Upper lobe of right lung (tissue), 1 donor: ENCODE measurements at places on chromosomes 2 and 18. TPM values are rescaled to one million over a fixed set of nuclear protein-coding genes. Genes with fewer than 3 reads are reported as not detected.

DNA sequence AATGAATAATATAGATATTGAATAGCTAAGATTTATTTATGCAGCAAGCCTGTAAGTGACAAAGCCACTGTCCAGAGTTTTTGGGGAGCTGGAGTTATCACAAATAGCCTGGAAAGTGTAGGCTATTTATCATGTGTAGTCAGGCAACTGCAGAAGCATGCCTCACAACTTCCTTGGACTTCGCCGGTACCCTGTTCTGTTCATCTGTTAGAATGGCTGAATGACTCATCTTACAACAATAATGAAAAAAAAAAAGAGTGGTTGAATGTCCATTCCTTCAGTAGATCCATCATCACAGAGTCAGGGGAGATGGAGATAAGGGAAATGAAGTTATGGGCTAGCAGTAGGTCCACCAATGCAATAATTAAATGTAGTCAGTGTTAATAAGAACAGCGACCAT lies 24.0 kb upstream of the ATP5MC3 start:
- no peak overlapping the region for H3K4me3 ChIP-seq
- H3K36me3 ChIP-seq = no peaks in the 10 kb centered on the region
- no peak for DNase-seq
- H3K27ac ChIP-seq = no peak overlapping the region
- H3K27me3 ChIP-seq = peaks cover 7% of the 10 kb centered on the region

- DNase-seq = no peak
- no peaks in the 10 kb centered on the region for H3K27me3 ChIP-seq
- no peak overlapping the region for H3K27ac ChIP-seq
- H3K4me1 ChIP-seq = no peaks in the 10 kb centered on the region
- no peaks in the 10 kb centered on the region for H3K36me3 ChIP-seq
Observed at GRCh38 chr2:217106650-217107014, 246.8 kb upstream of the TNP1 start.

Gene CWC22
- 19.8 TPM for total RNA-seq

DNA sequence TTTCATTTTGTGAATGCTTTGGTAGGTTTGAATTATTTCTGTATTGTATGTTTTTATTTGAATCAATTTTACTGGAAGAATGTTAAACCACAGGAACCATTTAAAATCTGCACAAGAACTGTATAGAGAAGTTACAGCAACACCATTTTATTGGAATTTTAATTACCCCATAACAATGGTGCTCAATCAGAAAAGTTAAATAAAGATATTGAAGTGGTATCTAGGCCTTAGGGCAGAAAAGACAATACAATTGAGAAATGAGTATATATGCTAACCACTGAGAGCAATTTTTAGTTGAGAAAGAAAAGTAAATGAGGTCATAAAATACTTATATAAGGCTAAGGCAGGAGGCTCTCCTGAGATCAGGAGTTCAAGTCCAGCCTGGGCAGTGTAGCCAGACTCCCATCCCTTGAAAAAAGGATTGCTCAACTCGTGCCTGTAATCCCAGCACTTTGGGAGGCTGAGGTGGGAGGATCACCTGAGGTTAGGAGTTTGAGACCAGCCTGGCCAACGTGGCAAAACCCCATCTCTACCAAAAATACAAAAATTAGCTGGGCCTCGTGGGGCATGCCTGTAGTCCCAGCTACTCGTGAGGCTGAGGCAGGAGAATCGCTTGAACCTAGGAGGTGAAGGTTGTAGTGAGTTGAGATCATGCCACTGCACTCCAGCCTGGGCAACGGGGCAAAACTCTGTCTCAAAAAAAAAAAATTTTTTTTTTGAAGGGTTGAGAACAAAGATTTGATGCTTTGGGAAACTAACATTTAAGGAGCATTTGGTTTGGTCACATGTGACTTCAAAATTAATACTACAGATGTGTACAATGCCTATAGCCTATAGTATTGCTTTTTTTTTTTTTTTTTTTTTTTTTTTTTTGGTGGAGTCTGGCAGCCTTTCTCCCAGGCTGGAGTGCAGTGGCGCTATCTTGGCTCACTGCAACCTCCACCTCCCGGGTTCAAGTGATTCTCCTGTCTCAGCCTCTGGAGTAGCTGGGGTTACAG lies 212.9 kb upstream of the STON1 start:
- no peak for DNase-seq
- peaks cover 4% of the 10 kb centered on the region for H3K4me1 ChIP-seq
- no peaks in the 10 kb centered on the region for H3K36me3 ChIP-seq
- H3K4me3 ChIP-seq = no peak overlapping the region
- no peak overlapping the region for H3K27ac ChIP-seq
- no peaks in the 10 kb centered on the region for H3K27me3 ChIP-seq

DNA sequence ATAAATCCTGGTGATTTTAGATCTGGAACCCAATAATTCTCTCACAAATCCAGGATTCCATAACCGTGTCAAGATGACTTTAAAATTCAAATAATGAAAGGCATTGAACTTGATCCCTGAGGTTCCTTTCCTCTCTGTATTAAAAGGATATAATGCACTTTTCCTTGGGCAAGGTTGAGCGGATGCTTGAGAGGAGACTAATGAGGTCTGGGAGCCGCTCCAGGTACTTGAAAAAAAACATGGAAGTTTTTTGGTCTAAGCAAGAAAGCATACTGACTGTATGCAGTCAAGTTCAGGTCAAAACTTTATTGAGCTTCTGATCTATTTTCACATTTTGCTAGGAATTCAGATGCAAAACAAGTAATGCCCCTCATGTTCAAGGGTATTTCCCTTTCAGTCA lies 318.5 kb downstream of the RAD51AP2 start:
- H3K27ac ChIP-seq = no peak overlapping the region
- no peak overlapping the region for H3K4me3 ChIP-seq
- DNase-seq = no peak
- H3K27me3 ChIP-seq = no peaks in the 10 kb centered on the region
- no peaks in the 10 kb centered on the region for H3K36me3 ChIP-seq

Gene CMPK2
- total RNA-seq = 23.2 TPM

GRCh38 chr2:206452750-206453149 lies 9.4 kb downstream of the ADAM23 start:
- no peak overlapping the region for H3K27ac ChIP-seq
- no peak for DNase-seq
- H3K36me3 ChIP-seq = no peaks in the 10 kb centered on the region
- no peaks in the 10 kb centered on the region for H3K27me3 ChIP-seq

Gene APLF
- 6.8 TPM for total RNA-seq

Gene FAP
- total RNA-seq = 5.4 TPM

DNA sequence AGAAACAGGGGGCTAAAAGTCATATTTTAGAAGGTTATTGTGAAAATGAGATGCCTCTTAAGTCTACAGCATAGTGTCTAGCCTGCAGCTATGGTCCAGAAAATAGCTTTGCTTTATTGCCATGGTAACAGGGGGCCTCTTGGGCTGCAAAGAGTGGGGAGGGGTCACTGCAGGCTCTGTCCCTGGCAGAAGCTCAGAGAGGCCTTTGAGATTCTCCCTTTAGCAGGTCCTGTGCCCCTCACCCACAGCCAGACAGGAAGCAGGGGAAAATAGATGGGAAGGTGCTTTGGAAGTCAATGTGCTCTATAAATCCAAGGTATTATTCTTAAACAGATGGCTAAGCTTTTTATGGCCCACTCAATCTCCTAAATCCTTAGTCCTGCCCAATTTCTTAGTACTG lies 1021.3 kb upstream of the GYPC start:
- no peaks in the 10 kb centered on the region for H3K27me3 ChIP-seq
- no peak overlapping the region for H3K27ac ChIP-seq
- H3K36me3 ChIP-seq = no peaks in the 10 kb centered on the region
- H3K4me1 ChIP-seq = no peaks in the 10 kb centered on the region
- DNase-seq = no peak
- H3K4me3 ChIP-seq = no peak overlapping the region

DNA sequence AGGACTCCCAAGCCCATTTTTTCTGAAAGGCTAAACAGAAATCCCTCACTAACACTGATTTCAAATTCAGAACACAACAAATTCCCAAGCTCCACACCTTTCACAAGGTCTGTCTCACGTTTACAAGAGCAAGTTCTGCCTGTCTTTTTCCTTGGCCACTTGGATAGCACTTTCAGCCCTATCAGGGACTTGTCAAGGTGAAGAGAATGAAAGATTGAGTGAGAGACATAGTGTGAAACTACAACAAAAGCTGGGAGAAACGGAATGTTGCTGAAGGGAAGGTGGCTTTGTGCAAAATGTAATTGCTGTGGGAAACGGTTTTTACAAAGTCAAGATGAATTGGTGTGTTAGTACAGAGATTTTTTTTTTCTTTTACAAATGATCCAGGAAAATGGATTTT lies 89.4 kb upstream of the GATA6 start:
- no peak overlapping the region for H3K27ac ChIP-seq
- H3K27me3 ChIP-seq = no peaks in the 10 kb centered on the region
- no peaks in the 10 kb centered on the region for H3K4me1 ChIP-seq

Gene HOXD12
- not detected for total RNA-seq

GRCh38 chr18:8351161-8351560 lies 258.1 kb upstream of the RAB12 start:
- no peaks in the 10 kb centered on the region for H3K27me3 ChIP-seq
- no peaks in the 10 kb centered on the region for H3K36me3 ChIP-seq
- H3K4me3 ChIP-seq = no peak overlapping the region
- H3K4me1 ChIP-seq = no peaks in the 10 kb centered on the region
- H3K27ac ChIP-seq = no peak overlapping the region
- no peak for DNase-seq
